ENCODE measurements at places on chromosomes 7 and 10.
A peak's percentile ranks its signal among the peaks of the same experiment; 100 is the strongest.

DNA sequence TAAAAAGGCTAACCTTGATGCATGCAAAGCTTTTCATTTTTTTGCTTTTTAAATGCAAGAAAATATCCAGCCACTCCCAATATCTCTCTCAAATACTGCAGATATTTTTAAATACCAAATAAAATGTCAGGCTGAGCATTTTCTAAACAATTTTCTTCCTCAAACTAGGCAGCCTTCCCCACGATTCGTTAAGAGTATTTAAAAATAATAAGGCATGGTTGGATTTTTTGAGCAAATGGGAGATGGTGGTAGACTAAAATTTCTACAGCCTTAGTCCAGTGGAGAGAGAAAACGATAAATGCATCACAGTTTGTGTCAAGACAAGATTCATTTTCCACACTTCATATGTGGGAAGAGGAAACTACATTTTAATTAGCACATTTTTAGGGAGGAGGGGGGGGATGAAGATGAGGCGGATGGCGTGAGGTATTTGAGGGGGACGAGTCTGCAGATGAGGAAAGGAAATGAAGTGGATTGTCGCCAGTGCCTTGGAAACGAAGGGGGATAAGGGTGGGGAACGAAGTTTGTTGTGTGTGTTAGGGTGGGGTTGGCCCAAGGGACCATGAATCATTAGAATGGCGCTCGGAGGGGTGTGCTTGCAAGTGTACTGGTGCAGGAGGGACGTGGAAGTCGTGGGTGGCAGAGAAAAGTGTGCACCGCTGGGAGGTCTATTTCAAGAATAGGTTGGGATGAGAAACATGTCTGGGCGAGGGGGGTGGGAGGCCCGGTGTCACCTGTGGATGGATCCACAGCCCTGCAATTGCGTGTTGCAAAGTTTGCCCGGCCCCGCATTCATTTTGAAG lies 1.2 kb upstream of the ADD3 start:
- no peak for DNase-seq

DNA sequence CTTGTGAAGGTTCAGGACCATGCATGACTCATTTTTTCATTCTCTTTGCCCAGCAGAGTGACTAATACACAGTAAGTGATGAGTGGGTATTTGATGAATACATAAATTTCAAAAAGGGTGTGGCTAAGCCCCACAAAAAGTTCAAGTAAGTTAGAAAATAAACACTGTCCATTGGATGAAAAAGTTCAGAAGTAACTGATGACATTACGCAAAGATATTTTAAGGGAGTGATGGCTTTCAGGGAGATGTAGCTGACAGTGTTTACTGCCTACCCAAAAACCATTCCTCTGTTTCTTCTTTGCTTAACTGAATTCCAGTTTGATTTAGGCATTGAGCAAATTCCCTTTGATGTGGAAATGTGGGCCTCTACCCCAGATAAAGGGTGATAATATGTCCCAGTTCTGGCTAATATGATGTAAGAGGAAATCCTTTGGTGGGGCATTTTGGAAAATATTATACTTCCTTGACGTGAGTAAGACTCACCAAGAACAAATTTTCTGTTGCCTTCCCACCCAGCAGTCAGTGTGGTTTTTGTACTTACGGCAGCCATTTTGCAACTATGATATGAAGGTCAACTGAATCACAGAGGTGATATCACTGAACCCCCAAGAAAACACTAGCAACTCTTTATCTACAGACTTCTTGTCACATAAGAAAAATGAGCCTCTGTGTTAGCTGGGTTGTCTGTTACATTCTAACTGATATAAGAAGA lies 29.0 kb upstream of the EBLN1 start:
- DNase-seq, result no peak

- DNase-seq, result no peak
Measured at GRCh38 chr7:155809332-155809946, 2.8 kb downstream of the SHH start.

GRCh38 chr10:71561003-71561574 lies 158.5 kb downstream of the C10orf105 start:
- DNase-seq, result no peak

- no peak for DNase-seq
Measured at GRCh38 chr10:12434277-12434676, 84.9 kb downstream of the CAMK1D start.

DNA sequence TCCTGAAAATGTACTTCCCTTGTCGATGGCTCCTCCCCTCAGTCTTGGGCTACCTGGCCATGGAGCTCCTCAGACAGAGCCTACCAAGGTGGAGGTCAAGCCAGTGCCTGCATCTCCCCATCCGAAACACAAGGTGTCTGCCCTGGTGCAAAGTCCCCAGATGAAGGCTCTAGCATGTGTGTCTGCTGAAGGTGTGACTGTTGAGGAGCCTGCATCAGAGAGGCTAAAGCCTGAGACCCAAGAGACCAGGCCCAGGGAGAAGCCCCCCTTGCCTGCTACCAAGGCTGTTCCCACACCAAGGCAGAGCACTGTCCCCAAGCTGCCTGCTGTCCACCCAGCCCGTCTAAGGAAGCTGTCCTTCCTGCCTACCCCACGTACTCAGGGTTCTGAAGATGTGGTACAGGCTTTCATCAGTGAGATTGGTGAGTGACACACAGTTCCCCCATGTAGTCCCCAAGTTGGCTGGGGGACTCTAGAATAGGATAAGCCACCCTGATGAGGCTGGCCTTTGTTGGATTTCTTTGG lies 8.8 kb downstream of the PPRC1 start:
- DNase-seq, result no peak

DNA sequence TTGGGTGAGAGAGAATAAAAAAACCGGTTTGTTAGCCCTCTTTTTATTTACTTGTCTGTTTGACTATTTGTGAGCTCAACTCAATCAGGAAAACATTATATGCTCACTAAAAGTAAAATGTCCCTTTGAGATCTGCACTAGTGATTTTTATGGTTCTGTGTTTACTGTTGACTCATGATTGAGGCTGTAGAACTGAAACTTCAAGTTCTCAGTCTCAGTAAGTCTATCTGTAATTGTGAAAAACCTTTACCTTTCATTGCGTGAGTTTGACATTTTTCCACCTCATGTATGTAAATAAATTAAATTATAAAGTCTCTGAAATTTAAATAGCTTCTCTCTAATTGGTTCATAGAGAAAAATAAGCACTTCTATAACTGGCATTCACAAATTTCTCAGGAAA lies 17.0 kb upstream of the CASD1 start:
- no peak for DNase-seq

DNA sequence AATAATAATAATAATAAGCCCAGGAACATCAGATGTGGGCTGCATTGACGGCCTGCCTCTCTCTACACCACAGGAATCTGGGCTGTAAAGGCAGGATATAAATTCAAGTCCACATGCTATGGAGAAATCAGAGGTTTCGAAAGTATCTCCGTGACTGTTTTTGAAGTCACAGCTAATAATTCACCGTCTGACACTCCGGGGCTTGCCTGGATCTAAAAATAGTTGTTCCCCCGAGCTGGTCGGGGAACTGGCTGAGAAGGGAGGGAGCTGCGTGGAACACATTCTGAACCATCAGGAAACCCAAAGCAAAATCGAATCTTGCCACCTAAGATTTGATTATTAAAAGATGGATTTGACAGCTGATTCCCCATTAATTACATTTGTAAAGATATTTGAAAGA lies 35.4 kb downstream of the KLF6 start:
- no peak for DNase-seq

DNA sequence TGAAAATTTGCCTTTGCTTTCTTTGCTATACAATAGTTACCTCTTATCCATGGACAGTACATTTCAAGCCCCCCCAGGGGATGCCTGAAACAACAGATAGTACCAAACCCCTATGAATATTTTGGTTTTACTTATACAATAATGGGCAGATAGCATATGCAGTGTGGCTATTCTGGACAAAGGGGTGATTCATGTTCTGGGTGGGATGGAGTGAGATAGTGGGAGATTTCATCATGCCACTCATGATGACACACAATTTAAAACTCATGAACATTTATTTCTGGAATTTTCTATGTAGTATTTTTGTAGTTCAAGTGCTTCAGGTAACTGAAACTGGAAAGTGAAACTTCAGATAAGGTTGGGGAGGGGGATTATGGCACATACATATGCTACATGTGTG lies 12.0 kb downstream of the STARD3NL start:
- no peak for DNase-seq

- DNase-seq, result no peak
Measured at GRCh38 chr10:85545874-85546273, 820.7 kb downstream of the GRID1 start.

GRCh38 chr10:69867699-69868558 lies 66.2 kb downstream of the COL13A1 start:
- no peak for DNase-seq

- DNase-seq, result peak; percentile 10
Measured at GRCh38 chr10:4686644-4686996, 139.4 kb upstream of the AKR1E2 start.

DNA sequence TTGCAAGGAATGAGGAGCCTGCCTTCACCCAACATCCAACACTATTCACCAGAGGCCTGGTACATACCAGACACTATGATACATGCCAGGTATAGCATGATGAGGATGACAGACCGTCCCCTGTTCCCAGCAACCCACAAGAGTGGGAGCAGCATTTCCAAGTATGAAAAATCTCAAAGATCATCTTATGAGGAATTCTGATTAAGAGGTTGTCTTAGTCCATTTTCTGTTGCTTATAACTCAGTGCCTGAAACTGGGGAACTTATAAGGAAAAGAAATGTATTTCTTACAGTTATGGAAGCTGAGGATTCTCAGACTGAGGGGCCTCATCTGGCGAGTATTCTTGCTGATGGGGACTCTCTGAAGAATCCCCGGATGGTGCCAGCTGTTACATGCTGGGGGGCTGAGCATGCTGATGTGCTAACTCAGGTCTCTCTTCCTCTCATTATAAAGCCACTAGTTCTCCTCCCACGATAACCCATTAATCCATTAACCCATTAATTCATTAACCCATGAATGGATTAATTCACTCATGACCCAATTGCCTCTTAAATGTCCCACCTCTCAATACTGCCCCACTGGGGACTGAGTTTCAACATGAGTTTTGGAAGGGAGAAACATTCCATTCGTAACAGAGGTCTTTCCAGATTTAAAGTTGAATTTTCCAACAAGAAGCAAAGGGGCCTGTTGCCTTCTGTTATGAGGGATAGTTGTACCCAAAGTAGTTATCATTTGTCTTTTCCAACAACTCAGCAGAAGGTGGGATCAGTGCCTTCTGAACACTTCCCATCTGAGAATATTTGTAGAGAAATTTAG lies 173.9 kb downstream of the HERPUD2 start:
- DNase-seq, result no peak

DNA sequence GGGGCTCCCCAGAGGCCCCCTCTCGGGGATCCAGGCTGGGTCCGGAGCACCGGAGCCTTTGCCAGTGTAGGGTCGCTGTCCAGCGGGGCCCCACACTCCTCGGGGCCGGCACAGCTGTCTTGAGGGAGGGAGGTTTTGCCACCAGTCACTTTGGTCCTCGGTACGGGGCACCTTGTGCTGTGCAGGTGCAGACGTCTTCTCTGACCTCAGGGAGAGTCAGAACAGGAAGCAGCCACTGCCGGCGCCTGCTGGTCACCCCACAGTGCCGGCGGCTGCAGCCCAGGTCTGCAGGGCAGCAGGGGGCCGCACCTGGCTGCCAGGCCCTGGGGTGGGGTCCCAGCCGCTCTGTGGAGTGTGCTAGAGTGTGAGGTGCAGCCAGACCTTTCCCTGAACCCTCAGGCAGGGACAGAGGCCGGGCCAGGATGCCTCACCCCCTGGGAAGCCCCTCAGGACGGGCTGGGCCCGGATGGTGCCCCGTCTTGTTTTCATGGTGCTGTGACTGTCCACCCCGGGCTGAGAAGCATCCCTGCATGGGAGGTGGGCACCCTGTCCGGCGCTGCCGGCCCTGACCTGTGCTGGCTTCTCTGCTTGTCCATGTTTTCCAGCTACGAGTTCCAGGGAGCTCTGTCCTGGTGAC lies 8.2 kb downstream of the MAFK start:
- DNase-seq, result no peak

- DNase-seq, result no peak
Measured at GRCh38 chr7:90551036-90551435, 45.1 kb upstream of the CDK14 start.

- DNase-seq, result no peak
Measured at GRCh38 chr7:1024876-1025742, 19.2 kb upstream of the GPR146 start.

DNA sequence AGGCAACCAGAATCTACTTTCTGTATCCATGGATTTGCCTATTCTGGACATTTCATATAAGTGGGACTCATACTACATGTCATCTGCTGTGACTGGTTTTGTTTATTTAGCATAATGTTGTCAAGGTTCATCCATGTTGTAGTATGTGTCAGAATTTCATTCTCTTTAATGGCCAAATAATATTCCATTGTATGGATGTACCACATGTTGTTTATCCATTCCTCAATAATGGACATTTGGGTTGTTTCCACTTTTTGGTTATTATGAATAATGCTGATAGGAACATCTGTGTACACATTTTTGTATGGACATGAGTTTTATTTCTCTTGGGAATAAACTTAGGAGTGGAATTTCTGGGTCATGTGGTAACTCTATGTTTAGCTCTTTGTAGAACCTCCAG lies 133.7 kb downstream of the CREB5 start:
- no peak for DNase-seq

DNA sequence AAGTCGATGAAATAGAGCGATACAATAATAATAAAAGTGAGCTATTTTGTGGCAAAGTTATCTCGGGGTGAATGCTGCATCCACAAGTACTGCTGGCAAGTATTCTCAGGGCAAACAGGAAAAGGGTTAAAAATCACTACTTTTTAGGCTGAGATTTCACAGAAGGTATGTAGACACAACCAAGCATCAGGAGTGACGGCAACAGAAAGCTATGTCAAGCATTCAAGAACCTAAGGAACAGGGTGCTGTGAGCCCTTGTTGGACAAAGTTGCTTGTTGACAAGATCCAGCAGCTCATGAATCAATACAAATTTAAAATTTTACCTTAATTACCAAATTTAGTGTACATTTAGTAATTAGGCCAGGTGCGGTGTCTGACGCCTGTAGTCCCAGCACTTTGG lies 41.2 kb upstream of the C1QL3 start:
- no peak for DNase-seq

GRCh38 chr10:94206176-94206575 lies 156.6 kb downstream of the NOC3L start:
- no peak for DNase-seq

DNA sequence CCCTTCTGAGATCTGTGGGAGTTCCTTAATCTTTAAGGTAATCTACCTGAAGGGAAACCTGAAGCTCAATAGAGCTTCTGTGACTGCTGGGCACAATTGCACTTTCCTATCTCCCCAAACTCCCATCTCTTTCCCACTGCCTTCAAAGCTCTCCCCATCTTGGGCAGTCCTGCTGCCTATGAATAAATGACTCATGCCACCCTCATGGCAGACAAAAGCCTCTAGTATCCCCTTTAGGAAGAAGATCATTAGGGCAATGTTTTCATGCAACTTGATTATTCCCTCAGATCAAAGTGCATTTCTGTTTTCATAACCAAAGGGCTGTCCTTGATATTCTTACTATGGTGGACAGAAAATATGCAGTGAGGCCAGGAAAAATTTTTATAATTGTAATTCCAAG lies 704.9 kb upstream of the LRRN3 start:
- DNase-seq, result no peak

GRCh38 chr7:144709066-144709465 lies 126.8 kb downstream of the TPK1 start:
- no peak for DNase-seq

GRCh38 chr7:1666823-1667565 lies 3.1 kb upstream of the ELFN1 start:
- DNase-seq, result no peak

GRCh38 chr7:2856388-2857169 lies 12.5 kb upstream of the GNA12 start:
- DNase-seq, result no peak

Data from stimulated activated CD4-positive, alpha-beta T cell treated with anti-CD3 and anti-CD28 coated beads, Interleukin-15, amount 100 ng/mL, for 48 hours (primary cell).